ENCODE measurements at places on chromosomes 4 and X.
A peak's percentile ranks its signal among the peaks of the same experiment; 100 is the strongest.

DNA sequence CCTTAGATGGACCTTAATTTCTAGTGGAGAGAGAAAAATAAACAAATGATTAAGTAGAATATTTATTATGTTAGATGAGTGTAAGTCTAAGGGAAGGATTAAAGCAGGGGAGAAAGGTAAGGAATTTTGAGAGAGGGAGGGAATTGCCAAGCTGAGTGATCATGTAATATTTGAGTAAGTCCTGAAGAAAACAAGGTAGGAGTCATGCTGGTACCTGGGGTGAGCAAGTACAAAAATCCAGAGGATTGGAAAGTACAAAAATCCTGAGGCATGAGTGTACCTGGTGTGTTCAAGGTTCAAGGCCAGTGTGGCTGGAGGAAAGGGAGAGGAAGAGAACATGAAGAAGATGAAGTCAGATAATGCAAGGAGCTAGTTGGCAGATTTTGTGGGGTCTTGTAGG is 87.2 kb upstream of the MYOZ2 start:
- DNase-seq: no peak

DNA sequence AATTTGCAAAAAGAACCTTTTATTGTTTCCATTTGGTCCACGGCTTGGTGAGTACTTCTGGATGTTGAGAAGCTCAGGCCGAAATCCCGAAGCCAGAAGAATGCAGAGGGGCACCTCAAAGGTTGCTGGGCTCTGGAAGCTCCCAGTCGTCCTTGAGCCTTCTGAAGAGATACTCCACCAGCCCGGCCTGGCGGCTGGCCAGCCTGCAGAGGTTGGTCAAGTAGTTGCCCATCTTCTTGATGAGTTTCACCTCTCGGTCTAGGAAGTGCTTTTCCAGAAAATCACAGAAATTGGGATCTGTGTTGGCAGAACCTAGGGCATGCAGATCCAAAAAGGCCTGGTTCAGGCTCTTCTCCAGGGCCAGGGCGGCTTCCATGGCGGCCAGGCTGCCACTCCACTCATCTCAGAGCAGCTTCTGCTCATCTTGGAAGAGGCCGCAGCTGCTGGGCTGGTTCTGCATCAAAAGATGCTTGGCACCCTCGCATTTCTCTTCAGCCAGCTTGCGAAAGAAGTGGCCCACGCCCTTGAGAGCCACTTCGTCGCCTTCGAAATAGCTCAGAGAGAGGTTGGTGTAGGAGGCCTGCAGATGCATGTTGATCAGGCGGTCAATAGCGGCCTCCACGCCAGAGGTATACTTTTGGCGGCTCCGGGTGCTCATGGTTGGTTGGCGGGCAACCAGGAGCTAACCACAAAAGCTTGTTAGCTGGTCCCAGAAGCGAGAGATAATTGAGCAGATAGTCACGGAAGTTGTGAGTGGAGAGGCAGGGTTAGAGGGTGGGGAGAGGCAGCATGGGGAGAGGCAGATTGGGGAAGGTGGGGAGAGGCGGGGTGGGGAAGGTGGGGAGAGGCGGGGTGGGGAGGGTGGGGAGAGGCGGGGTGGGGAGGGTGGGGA is 76.5 kb upstream of the TSPAN7 start:
- no peak for DNase-seq

DNA sequence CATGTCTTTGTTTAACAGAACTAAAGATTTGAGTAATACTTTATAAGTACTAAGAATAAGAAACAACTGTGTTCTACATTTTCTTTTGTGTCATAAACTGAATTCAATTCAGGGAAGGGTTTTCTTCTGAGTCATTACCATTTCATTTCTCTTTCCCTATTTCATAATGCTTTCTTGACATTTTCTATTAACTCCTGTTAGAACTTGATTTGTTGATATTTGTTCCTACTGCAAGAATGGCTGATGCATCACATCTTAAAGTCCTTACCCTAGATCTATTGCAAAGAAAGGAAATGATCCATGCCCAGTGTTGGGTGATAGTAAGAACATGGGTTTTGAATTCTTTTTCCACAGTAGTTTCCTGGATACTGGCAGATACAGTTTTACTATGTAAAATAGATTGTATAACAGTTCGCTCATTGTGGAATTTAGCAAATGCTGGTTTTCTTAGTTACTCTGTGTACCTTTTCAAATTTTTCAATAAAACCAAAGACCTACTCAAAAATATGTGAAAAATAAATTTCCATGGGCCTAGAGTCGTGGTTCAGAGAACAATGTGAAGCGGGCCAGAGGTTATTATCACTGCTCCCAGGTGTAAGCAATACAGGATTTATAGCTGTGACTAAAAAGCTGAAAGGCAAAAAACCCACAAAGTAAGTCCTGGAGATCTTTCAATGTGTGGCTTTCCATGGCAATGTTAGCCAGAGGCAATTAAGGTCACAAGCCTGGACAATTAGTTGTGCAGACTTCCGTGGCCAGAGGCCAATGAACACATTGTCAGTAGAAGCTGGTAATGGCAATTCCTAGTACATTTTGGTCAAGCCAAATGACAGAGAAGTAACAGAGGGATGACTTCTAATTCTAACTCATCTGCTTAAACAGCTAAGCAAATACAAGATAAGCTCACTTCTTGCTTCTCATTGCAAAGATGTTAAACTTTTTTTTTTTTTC is 127.3 kb upstream of the FAT4 start:
- DNase-seq: no peak

DNA sequence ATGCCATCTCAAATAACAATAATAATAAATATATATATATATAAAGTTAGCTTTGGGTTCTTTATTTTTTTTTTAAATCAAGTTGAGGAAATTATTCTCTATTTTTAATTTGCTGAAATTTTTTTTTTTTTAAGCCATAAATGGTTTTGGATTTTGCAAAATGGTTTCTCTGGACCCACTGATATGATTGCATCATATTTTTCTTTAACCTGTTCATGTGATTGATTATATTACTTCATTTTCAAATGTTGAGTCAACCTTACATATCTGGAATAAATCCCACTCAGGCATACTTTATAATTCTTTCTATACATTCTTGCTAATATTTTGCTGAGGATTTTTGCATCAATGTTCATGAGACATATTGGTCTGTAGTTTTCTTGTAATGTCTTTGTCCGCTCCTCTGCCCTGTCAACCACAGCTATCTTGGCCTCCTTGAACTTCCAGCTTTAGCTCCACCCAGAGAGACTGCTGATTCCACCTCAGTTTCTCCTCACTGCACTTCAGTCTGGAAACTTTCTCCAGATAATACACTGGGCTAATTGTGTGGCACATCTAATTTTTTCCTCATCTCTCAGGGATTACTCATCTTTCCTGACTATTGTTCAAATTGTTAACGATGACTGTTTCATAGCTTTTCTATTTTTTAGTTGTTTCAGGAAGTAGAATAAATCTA is 160.9 kb upstream of the GIMD1 start:
- no peak for DNase-seq

DNA sequence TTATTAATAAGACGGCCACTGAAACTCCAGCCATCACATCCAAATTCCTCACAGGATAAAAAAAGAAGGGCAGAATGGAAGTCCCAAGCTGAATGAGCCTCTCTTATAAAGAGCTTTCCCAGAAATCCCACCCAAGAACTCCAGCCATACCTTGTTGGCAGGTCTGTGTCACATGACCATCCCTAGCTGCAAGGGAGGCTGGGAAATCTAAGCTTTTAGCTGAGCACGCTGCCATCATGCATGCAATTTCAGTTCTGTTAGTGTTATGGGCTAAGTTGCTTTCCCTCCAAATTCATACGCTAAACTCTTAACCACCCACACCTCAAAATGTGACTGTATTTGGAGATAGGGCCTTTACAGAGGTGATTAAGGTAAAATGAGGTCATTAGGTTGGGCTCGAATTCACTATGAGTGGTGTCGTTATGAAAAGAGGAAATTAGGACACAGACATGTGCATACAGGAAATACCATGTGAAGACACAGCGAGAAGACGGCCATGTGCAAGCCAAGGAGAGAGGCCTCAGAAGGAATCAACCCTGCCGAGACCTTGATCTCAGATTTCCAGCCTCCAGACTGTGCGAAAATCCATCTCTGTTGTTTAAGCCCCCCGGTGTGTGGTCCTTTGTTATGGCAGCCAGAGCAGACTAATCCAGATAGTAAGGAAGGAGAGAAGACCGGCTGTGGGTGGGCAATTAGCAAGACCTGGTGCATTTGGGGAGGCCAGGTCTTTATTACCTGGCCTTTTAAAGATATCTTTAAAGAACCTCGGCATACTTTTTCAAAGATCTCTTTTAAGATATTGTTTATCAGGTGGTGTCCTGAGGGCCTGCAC is 317.6 kb downstream of the BCOR start:
- DNase-seq: no peak

DNA sequence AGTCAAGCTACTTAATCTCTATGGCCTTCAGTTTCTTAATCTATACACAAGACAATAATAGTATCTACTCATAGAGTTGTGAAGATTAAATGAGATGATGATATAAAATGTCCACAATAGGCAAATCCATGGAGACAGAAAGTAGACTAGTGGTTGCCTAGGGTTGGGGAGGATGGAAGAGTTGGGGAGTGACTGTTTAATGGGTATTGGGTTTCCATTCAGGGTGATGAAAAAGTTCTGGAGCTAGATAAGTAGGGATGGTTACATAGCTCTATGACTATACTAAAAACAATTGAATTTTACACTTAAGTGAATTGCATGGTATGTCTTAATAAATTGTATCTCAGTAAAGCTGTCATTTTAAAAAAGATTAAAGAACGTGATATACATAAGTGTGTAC is 35.7 kb downstream of the BCORL1 start:
- no peak for DNase-seq

- no peak for DNase-seq
Measured at GRCh38 chrX:49273181-49273727, 3.7 kb downstream of the PPP1R3F start.

GRCh38 chr4:107559653-107560052 is 160.4 kb downstream of the PAPSS1 start:
- no peak for DNase-seq

GRCh38 chr4:164959896-164960295 is 17.6 kb downstream of the TRIM61 start:
- no peak for DNase-seq

DNA sequence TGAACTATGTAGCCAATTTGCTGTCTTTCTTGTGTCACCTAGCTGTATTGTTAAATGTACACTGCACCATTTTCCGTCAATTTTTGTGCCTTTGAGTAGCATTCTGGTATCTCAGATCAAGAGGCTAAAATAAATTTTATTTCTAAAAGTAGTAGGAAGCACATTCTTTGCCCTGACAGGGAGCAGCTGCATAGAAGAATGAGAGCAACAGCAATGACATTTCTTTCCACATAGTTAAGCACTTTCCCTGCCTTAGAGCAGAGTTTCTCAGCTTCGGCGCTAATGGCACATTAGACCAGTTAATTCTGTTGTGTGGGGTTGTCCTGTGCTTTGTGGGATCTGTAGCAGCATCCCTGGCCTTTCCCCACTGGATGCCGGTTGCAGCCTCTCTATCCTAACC is 173.9 kb downstream of the CHIC2 start:
- DNase-seq: no peak

DNA sequence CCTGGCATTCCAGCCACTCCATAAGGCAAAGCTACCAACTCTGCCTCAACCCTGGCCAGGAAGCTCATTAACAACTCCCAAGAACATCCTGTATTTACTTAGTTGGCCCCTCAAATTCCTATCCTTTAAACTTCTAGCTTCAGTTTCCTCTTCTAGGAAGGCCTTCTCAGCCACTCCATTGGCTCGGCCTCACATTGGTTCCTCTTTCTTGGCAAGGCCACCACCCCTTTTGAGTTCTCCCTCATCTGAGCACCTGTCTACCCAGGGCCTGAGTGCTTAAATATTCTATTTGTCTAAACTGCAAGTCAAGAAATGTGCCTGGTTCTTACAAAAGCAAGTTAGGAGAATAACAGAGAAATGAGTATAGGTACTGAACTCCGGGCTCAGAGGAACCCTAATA is 10.0 kb downstream of the SMC1A start:
- DNase-seq: no peak

DNA sequence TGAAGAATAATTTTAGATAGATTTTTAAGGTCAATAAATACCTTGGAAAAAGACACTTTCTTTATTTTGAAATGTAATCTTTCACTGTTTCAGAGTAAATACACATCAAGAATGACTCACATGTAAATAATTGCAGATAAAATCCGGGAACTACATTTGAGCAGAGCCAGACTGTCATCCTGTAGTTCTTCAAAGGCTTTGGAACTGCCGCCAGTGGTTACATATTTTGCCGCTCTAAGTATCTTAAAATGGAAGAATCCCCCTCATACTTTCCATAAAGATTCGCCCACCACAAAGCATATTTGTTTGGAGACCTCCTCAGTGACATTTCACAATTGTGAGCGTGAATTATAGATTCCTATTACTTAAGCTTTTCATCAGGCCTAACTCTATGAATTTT is 607.8 kb upstream of the ZFP42 start:
- DNase-seq: no peak

GRCh38 chrX:35622040-35622439 is 176.1 kb upstream of the MAGEB16 start:
- no peak for DNase-seq

- DNase-seq: no peak
Measured at GRCh38 chrX:77788050-77788449, 2.0 kb upstream of the ATRX start.

- no peak for DNase-seq
Measured at GRCh38 chr4:3705236-3705987, 60.8 kb upstream of the ADRA2C start.

DNA sequence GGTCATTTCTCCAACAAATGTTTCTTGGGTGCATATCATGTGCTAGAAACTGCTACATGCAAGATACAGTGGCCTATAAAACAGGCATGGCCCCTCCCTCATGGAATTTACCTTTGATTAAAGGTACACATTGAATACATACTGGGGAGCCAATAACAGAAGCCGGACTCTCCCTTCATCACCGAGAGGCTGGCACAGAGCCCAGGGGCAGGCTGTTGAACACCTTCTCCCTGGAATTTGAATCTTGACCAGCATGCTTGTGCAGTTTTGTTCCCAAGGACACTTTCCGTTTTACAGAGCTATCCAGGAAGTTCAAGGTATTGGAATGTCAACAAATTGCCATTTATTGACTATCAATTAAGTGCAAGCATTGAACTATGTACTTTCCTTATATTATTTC is 33.2 kb downstream of the PPARGC1A start:
- DNase-seq: no peak

- peak; percentile 17 for DNase-seq
Measured at GRCh38 chrX:15143050-15143824, 126.6 kb downstream of the ASB9 start.

GRCh38 chr4:153267890-153268289 is 63.6 kb downstream of the TRIM2 start:
- DNase-seq: no peak

GRCh38 chrX:47751670-47752069 is 85.0 kb upstream of the ZNF81 start:
- no peak for DNase-seq

- DNase-seq: no peak
Measured at GRCh38 chr4:51853027-51853682, 10.2 kb downstream of the DCUN1D4 start.

DNA sequence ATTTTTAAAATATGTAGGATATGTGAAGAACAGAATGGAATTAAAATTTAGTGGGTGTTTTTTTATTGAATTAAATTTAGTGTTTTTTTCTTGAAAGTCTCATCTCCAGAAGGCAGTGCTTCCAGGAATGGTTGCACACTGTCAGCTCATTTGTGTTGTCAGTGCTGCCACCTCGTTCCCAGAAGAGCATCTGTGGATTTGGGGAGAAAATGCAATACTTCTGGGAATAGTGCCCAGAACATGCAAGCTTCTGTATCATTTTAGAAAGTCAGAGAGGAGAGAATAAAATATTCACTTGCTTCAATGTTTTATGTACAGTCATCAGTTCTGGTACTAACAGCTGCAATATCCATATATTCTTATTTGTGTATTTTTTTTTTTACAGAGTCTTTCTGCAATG is 608.8 kb downstream of the PCDH7 start:
- no peak for DNase-seq

GRCh38 chr4:38169524-38169923 is 209.3 kb downstream of the PTTG2 start:
- DNase-seq: no peak
